Mammary epithelial cell (primary cell): ENCODE measurements at places on chromosomes 1 and 21. TPM values are rescaled to one million over a fixed set of nuclear protein-coding genes. Genes with fewer than 3 reads are reported as not detected.

DNA sequence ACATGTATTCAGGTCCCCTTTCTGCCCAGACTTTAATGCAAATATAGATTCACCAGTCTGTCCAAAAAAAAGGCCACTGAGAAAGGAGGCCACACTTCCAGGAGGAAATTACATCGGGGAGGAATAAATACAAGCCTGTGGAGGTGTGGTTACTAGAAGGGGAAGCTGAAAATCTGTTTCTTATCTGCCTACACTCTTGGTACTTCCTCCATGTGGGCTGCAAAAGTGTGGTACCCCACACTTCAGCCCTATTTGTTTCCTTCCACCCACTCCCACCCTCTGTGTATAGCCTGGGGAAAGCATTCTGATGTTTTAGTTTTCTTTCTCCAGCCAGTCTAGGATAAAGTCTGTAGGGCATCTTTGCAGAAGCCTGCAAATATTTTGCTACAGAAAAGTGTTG is 38.4 kb downstream of the UTP25 start:
- no peak for DNase-seq

DNA sequence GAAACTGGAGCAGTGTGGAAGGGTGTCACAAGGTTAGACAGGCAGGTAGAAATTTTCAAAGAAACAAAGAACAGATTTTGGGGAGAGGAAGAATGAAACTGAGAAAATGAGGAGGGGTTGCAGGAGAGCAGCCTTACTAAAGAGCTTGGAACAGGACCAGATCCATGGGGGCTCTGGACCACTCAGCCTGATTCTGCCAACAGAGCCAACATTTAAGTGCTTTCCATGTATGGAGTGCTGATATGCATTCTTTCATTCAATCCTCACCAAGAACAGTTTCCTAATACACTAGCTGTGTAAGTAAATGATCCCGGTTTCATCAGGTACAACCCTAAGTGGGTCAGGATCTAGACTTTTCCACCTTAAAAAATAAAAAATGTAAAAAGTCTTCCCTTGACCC is 16.2 kb downstream of the LPGAT1 start:
- DNase-seq: no peak

GRCh38 chr1:165631342-165632151 is 513 bp downstream of the MGST3 start:
- peak; percentile 90 for DNase-seq

DNA sequence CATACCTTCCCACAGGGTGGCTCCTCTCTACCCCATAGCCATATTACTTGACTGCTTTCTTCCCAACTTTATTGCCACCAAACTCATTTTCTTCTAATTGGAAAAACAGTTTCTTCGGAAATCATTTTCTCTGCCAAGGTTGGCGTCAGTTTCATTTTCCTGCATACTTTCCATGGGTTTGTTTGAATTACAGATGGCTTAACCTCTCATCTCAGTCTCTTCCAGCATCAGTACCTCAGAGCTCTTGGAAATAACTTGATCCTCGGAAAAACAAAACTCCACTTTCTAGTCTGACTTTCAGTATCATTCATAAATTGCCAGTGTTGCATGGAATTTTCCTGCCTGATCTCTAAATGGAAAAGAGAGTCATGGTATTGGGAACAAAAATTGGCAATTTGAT is 20.3 kb upstream of the PRDM2 start:
- DNase-seq: no peak

GRCh38 chr1:22864886-22865285 is 107.8 kb downstream of the LACTBL1 start:
- no peak for DNase-seq

- peak; percentile 61 for DNase-seq
Observed at GRCh38 chr1:201888282-201889089, at the start of gene SHISA4. Gene SHISA4 (plus strand): TSS chr1:201888898. CDS start chr1:201888995, 97 bp downstream.

DNA sequence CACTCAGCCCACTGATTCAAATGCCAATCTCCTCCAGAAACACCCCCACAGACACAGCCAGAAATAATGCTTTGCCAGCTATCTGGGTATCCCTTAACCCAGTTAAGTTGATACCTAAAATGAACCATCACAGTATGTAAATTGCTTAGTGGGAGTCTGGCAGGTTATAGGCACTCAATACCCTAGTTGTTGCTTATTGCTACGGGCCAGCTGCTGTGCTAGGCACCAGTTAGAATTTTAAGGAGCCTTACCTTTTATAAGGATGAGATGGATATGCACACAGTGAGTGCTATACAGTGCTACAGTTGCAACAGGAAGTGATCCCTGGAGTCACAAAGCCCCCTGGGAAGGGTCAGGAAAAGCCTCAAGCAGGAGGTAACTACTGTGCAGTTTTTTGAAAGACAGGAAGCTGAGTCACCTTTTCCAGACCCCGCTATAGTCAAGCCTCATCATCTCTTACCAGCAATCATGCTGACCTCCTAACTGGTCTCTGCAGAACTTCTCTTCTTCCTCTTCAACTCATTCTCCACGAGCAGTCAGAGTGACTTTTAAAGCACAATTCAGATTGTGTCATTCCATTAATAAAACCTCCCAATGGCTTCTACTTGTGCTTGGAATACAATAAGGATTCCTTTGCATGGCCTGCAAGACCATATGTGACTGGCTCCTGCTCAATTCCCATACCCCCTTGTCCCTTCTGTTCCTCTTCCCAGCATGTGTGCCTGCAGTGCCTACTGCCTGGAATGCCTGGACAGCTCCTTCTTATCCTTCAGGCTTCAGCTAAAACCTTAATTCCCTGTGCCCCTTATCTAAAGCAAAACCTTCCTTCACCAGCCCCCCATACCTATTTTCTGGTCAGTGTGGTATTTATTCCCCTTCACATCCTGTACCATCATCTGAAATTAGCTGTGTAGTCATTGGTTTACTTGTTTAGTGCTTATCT is 10.4 kb upstream of the TLR5 start:
- no peak for DNase-seq

DNA sequence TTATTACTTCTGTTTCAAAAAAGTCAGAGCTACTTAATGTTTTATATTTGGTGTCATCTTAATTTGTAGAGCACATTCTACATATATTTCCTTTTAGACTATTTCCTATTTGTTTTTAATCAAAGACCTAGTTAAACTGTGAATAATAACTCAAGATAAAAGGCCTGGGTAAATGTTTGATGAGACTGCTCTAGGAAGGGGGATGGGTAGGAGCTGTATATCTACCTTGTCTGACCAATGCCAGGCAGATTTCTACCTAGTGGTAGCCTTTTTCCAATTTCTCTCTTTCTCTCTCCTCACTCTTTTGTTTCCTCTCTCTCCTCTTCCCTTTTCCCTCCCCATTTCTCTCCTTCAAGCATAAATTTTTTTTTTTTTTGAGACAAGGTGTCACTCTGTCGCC is 31.9 kb upstream of the IVNS1ABP start:
- DNase-seq: no peak

GRCh38 chr1:15425958-15426357 is 12.3 kb upstream of the CTRC start:
- no peak for DNase-seq

DNA sequence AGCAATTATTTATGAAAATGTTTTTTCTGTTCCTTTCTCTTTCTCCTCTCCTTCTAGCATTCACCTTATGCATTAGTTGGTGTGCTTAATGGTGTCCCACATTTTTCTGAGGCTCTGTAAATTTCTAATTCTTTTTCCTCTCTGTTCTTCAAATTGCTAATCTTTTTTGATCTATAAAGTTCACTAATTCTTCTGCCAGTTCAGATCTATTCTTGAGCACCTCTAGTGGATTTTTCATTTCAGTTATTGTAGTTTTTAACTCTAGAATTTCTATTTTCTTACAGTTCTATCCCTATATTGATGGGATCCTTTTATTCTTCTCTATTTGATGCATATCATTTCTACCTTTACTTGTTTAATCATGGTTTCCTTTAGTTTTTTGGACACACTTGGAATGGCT is 22.4 kb downstream of the CFAP57 start:
- no peak for DNase-seq

- DNase-seq: no peak
Observed at GRCh38 chr1:95653618-95654017, 419.6 kb downstream of the RWDD3 start.

DNA sequence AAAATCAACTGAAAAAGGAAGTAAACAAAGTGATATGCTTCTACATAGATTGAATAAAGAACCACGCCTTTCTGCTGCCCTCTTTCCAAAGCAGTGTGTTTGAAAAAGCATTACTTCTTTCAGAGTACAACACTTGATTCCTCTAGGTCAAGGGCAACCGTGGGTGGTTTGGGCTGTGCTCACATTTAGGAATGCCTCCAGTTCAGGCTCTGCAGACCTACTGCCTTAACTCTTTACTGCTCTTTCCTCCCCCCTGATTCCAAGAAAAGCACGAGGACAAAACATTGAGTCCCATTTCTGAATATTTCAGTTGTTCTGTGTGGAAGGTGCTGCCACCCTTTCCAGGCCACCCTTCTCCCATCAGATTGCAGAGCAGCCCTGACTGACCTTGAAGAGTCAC is 45.2 kb downstream of the ADAMTS1 start:
- no peak for DNase-seq

The SRGAP2C gene
- total RNA-seq: 24.1 and 40.5 TPM in 2 replicates

The ESRRG gene
- total RNA-seq: 0.40 TPM in 1 of 2 replicates, not detected in the other

The KCNK1 gene
- 20.6 and 35.6 TPM in 2 replicates for total RNA-seq

The TRNP1 gene
- total RNA-seq: 142 and 166 TPM in 2 replicates

The TPTE gene
- not detected for total RNA-seq

The HCRTR1 gene
- total RNA-seq: not detected in 2 replicates

The SH3D21 gene
- total RNA-seq: 7.8 TPM

The VANGL2 gene
- 10.3 TPM for total RNA-seq

The TAS1R1 gene
- not detected for total RNA-seq

The TTC22 gene
- 4.8 and 7.9 TPM in 2 replicates for total RNA-seq

The FAM151A gene
- total RNA-seq: 0.14 TPM in 1 of 2 replicates, not detected in the other

The SIM2 gene
- total RNA-seq: under 0.01 TPM

The PADI3 gene
- total RNA-seq: 5.2 and 7.7 TPM in 2 replicates

The CD52 gene
- total RNA-seq: not detected in 2 replicates
